ENCODE measurements at places on chromosomes 16 and 17.

- no peak for DNase-seq
Measured at GRCh38 chr17:20920815-20921199, 122.0 kb downstream of the USP22 start.

DNA sequence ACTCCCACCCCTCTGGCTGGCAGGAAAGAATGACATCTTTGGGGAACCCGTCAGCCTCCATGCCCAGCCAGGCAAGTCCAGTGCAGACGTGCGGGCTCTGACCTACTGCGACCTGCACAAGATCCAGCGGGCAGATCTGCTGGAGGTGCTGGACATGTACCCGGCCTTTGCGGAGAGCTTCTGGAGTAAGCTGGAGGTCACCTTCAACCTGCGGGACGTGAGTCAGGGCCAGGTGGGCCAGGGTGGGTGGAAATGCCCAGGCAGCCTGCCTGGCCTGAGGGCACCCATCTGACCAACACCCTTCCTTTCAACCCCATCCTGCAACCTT, 8.1 kb upstream of the DCAF7 start:
- no peak for DNase-seq

- no peak for DNase-seq
Measured at GRCh38 chr17:78623541-78623940, 46.3 kb upstream of the DNAH17 start.

DNA sequence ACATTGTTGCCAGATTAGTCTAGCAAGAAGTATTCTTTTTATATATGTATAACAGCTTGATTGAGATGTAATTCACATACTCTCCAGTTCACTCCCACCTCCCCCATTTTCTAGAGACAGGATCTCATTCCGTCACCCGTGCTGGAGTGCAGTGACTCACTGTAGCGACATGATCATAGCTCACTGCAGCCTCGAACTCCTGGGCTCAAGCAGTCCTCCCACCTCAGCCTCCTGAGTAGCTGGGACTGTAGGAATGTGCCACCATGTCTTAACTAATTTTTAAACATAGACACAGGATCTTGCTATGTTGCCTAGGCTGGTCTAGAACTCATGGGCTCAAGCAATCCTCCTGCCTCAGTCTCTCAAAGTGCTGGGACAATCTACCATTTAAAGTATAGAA, 3.3 kb upstream of the RSAD1 start:
- DNase-seq: no peak

DNA sequence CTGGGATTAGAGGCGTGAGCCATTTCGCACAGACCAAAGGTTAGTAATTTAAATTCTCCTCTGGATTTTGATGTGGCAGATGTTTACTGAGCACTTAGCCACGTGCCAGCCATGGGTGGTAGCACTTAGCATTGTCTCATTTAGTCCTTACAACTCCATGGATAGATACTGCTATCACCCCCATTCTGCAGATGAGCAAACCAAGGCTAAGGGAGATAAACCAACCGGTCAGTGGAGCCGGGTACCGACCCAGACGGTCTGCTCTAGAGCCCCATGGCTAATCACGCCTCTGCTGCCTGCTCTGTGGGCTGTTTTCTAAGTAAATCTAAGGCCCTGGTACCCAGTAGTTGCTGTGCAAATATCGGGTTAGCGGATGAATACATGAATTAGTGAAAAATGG, 12.6 kb upstream of the ADGRG1 start:
- no peak for DNase-seq

- DNase-seq: no peak
Measured at GRCh38 chr17:16878606-16879005, 93.3 kb downstream of the TNFRSF13B start.

- DNase-seq: no peak
Measured at GRCh38 chr16:71883168-71883848, 674 bp downstream of the ZNF821 start.

GRCh38 chr17:32143527-32143870, 1.2 kb downstream of the RHOT1 start:
- no peak for DNase-seq

GRCh38 chr17:63682441-63682840, 17.5 kb downstream of the LIMD2 start:
- DNase-seq: no peak

DNA sequence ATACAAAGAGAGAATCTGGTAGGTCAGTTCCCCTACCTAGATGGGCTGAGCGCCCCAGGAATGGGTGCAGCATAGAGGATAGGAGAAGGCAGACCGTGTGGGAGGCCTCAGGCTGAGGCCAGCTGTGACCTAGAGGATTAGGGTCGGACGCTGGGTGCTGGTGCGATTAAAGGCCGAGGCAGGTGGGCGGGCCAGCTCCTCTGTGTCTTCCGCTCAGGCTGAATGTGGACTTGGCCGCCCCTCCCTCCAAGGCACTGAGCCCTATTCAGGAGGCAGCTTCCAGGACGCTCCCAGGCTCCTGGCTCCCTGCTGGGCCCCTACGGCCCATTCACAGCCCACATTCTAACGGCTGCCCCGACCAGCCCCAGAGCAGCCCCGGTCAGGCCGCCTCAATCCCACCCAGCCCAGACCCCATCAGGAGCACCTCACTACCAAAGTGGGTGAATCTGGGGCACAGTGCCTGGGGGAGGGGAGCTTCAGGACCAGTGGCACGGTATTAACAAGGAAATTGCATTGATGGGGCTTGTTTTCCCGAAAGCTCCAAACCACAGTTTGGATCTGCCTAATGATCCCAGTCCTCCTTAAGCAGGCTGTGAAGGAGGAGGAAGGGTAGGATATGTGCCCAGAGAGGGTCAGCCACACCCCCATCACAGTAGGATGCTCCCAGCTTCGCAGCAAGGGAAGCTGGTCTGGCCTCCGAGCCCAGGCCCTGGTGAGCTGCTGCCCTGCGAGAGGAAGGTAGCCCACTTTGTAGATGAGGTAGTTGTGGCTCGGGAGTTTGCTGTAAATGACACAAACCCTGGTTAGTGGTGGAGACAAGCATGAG, 14.5 kb downstream of the RHBDL3 start:
- no peak for DNase-seq

- DNase-seq: no peak
Measured at GRCh38 chr17:17350491-17351355, 47.5 kb downstream of the NT5M start.

GRCh38 chr17:45228763-45229539, 7.3 kb downstream of the FMNL1 start:
- DNase-seq: peak; percentile 32

GRCh38 chr17:16912021-16912962, 59.6 kb downstream of the TNFRSF13B start:
- DNase-seq: no peak

GRCh38 chr16:85798901-85799496, 345 bp downstream of the EMC8 start:
- no peak for DNase-seq

DNA sequence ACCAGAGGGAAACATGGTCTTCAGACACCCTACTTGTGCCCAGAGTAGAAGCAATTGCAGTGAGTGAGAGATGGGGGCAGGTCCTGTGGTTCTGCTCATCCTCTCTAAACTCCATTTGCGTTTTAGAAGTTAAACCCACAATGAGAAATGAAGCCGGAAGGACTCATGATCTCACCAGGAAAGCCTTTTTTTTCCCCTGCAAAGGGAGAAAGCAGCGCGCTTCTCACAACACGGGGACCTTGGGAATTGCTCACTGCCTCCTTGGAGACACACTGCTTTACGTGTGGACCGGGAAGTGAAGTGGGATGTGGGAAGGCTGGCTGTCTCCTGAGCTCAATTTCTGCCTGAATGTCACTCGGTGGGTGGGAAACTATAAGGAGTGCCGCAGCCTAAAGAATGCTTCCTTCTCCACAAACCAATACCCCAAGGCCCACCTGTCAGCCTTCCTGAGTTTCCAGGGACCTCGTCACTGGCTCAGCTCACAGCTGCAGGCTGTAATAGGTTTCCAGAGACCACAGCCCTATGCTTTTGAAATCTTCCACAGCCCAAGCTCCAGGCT, 365.4 kb downstream of the XYLT1 start:
- DNase-seq: no peak

- no peak for DNase-seq
Measured at GRCh38 chr17:72952641-72953315, 139.7 kb downstream of the SLC39A11 start.

DNA sequence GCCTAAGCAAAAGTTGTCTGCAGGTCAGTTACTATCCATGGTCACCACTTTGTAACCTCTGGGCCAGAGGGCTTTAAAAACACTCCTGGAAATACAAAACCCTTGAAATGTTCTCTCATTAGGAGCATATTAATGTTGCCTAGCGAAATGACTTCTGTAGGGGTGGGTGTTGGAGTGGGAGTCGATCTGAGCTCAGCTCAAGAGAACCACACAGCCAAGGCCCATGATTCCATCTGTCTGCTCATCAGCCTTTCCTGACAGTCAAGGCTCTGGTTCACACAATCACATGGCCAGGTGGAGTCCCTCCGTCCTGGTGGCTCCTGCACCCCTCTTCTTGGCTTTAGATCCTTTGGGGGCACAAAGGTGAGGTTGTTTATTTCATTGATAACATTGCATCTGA, 26.7 kb downstream of the RCVRN start:
- no peak for DNase-seq

GRCh38 chr17:60720763-60721531, 43.3 kb downstream of the BCAS3 start:
- peak; percentile 33 for DNase-seq

DNA sequence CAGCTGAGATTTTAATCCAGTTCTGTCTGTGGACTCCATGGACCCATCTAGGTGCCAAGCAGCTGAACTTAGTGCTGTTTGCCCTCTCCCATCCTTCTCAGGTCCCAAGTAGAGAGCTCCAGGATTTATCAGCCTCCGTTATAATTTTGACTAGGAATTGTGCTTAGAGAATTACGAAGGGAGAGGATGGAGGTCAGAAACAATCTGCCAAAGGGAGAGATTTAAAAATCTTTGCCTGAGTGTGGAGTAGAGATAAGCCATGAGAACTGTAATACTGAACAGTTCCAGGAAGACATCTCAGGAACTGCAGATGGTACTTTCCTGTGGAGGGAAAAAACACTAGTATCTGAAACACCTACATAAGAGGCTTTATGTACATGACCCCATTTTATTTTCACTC, 27.0 kb downstream of the CEP95 start:
- DNase-seq: no peak

DNA sequence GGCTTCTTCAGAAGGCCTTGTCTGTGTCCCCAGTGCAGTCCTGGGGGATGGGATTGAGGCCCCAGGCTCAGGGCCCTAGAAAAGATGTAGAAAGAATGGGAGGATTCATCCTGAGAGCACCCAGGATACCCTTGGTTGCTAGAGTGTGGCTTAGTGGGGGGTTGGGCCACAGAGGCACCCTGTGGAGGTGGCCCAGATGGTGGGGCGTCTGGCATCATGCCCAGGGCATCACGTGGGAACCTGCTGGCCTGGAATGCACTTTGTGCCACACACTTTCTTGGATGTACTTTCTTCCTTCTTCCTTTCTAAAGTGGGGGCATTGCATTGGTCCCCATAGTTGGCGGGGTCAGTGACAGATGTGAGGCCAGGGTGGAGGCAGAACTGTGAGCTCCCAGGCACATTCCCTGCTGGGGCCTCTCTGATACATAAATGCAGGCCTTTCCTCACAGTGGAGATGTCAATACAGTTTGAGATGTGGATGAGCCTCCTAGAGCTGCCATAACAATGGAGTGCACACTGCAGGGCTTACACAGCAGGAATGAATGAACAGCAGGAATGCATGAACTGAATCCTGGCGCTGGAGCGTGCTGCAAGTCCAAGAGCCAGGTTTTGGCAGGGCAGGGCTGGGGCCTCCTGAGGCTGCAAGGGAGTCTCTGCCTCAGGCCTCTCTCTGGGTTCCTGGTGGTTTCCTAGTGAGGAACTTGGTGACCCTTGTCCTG, 43.3 kb downstream of the MGAT5B start:
- no peak for DNase-seq

DNA sequence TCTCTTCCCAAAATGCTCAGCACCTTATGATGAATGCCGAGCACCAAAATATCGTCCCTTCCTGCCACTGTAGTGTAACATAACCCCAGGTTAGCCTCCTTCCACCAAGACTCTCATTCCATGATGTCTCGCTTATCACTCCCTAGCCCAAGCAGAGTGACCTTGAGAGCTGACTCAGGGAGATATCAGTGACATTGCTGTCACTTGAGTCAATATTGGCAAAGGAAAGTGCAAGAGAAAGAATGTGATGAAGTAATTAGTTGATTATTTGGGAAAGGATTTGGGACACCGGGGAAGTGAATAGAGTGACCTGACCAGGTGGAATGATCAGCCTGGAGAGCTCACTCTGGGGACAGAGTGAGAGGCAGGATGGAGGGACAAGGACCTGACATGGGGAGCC, 2.6 kb upstream of the ANKFN1 start:
- no peak for DNase-seq

GRCh38 chr17:37541880-37542660, 52.4 kb downstream of the DUSP14 start:
- no peak for DNase-seq

DNA sequence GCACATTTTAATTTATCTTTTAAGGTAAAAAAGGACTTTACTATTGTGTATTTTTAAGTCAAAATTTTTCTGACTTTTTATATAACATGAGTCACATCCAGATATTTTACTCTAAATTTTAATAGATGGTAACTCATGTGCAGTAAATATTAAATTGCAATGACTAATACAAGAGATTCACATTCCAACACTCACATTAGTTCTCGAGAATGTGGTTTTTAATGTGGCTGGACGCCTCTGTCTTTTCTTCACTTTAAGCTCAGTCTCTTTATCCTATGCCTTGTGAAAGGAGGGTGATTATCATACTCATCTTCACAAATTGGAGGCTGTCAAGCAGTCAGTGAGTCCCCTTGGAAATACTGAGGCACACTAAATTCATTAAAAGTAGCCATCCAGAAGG, 315.6 kb downstream of the HS3ST3B1 start:
- DNase-seq: no peak

- DNase-seq: no peak
Measured at GRCh38 chr16:351804-352520, 561 bp downstream of the AXIN1 start.

DNA sequence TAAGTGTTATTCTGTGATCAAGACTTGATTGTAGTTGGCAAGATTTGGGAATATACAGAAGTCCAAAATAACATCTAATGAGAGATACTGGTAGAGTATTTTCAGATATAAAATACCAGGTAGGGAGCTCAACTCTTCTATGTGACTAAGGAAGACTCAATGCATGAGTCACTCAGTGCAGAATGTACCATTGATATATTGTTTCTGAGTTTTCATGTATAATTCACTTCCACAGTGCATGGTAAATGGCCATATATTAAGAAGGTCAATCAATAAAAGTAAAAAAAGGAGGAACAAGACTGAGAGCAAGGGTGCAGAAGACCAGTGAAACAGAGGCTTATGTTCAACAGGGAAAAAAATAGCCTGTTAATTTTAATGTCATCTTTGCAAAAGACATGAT, 1387.9 kb downstream of the CDH8 start:
- DNase-seq: no peak

GRCh38 chr16:81779536-81780320, 637 bp downstream of the PLCG2 start:
- DNase-seq: no peak

GRCh38 chr16:79593754-79594153, 6.8 kb downstream of the MAF start:
- no peak for DNase-seq

GRCh38 chr16:22141767-22142166, 20.5 kb upstream of the SDR42E2 start:
- no peak for DNase-seq
